Fibroblast of upper back skin (primary cell): ENCODE measurements at places on chromosomes 13 and 19.
A peak's percentile ranks its signal among the peaks of the same experiment; 100 is the strongest.

GRCh38 chr13:80972857-80973478 lies 632.0 kb upstream of the SPRY2 start:
- DNase-seq: no peak

- DNase-seq: no peak
Observed at GRCh38 chr13:66345518-66345810, 884.7 kb downstream of the PCDH9 start.

- no peak for DNase-seq
Observed at GRCh38 chr13:67763384-67763783, 533.2 kb upstream of the PCDH9 start.

DNA sequence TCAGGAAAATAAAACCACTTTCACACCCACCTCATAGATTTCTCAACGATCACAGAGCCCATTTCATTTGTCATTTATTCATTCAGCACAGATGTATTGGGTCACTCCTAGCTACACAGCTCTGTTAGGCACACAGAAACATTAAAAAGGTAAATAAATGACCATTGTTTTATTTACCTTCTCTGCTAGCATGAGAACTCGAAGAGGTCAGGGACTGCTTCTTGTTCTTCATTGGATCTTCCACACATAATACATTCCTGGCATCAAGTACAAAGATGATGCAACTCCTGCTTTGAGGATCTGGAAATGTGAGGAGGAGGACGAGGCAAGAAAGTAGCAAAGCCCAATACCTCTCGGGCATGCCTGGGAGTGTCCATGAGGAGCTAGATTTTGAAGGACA lies 168.1 kb downstream of the RBM26 start:
- no peak for DNase-seq

GRCh38 chr13:29805994-29806979 lies 44.1 kb downstream of the UBL3 start:
- DNase-seq: no peak

GRCh38 chr13:101798437-101798836 lies 346.0 kb downstream of the ITGBL1 start:
- DNase-seq: no peak

DNA sequence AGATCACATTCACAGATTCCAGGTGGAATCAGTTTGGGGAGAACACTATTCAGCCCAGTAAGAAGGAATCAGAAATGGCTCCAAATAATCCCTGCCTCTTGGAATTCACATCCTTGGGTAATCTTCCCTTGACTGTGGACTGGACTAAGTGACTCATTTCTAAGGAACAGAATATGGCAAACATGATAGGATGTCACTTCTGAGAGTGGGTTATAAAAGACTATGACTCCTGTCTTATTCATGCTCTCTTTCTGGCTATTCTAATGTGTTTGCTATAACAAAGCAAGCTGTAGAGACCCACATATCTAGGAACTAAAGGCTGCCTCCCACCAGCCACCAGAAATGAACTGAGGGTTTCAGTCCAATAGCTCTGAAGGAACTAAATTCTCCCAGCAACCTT lies 37.8 kb downstream of the MBD3L2B start:
- DNase-seq: no peak

GRCh38 chr19:16969135-16969534 lies 57.5 kb downstream of the CPAMD8 start:
- no peak for DNase-seq

GRCh38 chr13:112443191-112443994 lies 67.2 kb downstream of the SPACA7 start:
- DNase-seq: no peak

- DNase-seq: no peak
Observed at GRCh38 chr19:29499261-29499920, 26.4 kb upstream of the VSTM2B start.

DNA sequence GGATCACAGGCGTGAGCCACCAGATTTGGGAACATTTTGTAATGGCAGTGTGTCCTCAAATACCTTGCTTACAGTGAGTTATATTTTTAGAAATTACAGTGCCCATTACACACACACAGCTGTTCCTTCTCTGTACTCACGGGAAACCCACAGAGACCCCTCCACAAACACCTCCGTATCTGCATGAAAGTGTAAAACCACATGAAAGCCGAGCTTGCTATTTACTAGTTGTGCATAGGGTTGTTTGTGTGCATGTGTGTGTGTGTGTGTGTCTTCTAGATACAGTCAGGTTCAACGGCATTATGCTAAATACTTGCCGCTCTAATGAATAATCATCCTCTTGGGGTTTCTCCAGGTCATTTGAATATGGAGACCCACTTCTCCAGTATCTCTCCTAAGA lies 22.3 kb upstream of the LILRA2 start:
- DNase-seq: no peak

GRCh38 chr19:17806945-17807344 lies 12.0 kb downstream of the B3GNT3 start:
- DNase-seq: no peak

DNA sequence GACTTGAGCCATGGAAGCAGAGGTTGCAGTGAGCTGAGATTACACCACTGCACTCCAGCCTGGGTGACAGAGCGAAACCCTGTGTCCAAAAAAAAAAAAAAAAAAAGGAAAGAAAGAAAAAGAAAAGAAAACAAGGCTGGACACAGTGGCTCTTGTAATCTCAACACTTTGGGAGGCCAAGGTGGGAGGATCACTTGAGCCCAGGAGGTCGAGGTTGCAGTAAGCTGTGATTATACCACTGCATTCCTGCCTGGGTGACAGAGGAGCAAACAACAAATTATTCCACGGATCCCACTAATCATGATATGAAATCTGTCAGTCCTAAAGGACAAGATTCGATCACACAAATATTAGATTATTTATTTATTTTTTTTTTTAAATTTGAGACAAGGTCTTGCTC lies 3.1 kb upstream of the MYDGF start:
- no peak for DNase-seq

DNA sequence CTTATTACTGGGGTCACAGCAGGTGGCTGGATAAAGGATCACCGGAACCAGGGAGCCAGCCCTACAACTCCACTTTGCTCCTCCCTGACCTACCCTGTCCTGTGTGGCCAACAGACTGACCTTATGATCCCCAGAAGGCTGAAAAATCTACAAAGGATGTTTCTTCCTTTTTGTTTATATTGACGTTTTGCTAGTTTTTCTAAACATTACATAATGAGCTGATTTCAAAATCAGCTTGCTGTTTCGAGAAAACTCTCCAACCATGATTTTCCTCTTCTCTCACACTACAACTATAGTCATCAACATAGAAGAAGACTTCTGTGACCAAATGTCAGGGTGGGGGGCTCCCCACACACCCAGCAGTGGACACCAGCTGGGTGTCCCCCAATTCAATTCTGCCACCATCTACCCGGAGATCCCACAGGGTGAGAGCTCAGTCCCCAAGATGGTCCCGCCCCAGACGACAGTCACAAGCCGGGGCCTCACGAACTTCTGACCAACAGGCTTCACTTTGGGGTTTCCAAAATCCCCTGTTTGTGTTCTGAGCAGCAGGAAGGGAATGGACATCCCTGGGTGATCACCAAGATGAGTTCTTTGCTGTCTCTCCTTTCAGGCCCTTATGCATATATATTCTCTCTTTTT lies 35.0 kb downstream of the ZNF536 start:
- DNase-seq: no peak

DNA sequence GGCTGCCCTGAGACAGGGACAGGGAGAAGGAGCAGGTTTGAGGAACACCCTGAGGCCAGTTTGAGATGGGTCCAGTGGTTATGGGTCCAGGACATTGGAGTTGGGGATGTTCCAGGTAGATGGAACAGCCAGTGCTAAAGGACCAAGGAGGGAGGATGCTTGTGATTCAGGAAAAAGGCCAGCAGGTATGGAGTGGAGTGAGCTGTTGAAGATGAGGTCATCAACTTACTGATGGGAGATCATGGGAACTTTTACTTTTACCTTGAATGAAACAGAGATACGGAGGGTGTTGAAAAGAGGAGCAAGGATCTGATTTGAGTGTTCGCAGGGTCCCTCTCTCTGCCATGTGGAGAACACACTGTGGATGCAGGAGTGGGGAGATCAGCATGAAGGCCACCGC lies 25.5 kb downstream of the SPTBN4 start:
- no peak for DNase-seq

DNA sequence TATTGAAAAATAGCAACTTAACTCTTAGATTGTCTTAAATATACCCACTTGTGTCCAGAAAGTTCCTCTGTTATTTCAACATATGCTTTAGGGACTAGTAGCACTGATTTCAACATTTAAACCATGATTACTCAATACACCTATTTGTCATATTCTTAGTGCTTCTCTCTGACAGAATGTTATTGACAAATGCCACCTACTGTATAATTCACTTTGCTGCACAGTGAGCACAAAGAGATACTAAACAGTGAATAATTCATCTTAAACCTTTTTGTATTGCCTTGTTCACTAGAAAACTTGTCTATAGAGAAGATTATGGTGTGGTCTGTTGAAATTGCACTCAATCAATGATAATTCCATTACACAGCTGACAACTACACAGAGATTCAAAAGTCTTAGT lies 692.6 kb downstream of the PCDH17 start:
- no peak for DNase-seq

DNA sequence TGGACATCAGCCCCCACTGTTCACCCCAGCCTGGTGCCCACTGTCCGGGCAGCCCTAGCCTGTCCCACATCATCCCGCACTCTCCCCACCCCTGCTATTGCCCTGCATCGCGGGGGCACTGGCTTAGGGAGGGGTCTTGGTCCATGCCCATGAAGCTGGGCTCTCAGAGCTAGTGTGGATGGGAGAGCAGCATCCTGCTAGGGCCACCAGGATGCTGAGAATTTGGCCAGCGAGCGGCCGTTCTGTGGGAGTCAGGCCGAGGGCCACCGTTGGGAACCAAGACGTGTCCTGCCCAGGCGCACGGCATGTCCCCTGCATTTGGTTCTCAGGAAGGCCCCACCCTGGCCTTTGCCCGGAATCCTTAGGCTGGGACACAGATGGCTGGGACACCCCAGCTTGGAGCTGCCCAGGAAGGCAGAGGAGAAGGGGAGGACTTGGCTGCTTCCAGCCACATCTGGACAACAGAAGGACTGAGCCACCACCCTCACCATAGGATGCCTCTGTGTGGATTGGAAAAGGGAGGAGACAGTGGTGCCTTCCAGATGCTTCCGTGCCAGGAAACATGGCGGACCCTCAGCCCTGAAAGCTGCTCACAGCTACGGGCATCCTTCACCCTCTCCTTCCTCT lies 14.6 kb downstream of the ADGRE5 start:
- DNase-seq: no peak

- no peak for DNase-seq
Observed at GRCh38 chr13:111657013-111657412, 336.6 kb downstream of the TEX29 start.

- no peak for DNase-seq
Observed at GRCh38 chr19:46060012-46060411, 19.2 kb upstream of the IGFL4 start.

DNA sequence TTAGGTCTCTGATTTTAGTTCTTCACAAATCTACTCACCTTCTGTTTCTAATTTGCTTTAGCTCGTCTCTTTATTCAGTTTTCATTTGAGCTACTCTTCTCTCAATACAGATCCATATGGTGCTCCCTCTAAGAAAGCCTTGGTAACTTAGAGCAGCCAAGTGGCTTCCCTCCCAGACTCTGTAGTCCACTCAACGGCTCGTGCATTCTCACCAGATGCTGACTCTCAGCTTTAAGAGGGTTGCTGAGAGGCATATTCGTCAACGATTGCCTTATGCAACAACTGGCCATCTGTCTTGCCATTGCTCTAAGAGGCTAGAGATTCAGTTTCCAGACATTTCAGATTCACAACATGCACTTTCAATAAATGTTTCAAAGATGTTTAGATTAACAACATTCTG lies 785.8 kb upstream of the SLC10A2 start:
- DNase-seq: peak; percentile 2

- DNase-seq: no peak
Observed at GRCh38 chr19:50850738-50851137, 4.0 kb upstream of the KLK3 start.

DNA sequence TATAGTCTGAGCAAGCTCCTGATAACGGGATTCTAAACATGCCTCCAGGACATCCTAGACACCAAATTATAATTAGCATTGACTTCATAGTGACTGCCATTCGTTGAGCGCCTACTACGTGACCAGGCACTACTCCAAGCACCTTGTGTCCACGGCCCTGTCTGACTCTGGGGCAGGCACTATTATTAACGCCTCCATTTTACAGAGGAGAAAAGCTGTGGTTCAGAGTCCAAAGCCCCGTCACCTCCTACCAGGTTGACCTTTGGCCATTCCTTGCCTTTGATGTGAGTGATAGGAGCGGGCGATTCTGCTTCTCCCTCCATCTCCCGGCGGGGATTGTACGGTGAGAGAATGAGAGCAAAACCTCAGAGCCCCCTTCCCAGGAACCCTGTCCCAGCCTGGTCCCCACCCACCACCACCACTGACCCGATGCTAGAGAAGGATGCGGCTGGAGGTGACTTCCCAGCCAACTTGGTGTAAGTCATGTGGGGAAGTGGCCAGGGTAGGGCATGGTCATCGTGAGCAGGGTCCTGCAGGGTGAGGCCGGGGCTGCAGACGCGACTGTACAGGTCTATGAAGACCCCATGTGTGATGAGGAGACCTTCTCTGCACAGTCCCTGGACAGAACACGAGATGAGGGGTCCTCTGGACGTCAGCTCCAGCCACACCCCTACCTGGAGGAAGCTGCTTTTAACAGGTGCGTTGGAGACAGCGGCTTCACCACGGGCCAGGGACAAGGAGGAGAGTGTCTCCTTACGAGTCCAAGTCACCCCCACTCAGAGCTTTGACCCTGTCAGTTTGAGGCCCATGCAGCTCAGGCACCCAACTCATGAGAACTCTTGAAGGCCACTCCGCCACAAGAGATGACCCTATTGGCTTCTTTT lies at the start of gene IGSF23:
Gene IGSF23, plus strand, starts transcription at position 269 of the 884 bp plus-strand sequence. Its CDS starts 83 bp downstream, at position 352.
- DNase-seq: no peak

DNA sequence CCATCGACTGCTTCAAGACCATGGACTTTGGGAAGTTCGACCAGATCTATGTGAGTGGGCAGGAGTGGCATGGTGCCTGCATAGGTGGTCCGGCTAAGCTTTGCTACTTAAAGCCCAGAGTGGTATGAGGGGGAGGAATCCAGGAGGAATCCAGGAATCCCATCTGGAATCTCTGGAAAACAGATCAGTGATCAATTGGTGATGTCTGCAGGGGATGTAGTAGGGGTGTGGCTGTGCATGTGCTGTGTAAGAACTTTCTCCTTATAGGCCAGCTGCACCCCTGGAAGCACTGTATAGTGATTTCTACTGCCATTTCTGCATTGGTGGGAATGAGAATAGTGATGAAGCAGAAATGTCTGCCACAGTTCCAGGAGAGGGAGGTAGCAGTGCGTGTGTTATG lies 23.6 kb downstream of the PNPLA6 start:
- no peak for DNase-seq

DNA sequence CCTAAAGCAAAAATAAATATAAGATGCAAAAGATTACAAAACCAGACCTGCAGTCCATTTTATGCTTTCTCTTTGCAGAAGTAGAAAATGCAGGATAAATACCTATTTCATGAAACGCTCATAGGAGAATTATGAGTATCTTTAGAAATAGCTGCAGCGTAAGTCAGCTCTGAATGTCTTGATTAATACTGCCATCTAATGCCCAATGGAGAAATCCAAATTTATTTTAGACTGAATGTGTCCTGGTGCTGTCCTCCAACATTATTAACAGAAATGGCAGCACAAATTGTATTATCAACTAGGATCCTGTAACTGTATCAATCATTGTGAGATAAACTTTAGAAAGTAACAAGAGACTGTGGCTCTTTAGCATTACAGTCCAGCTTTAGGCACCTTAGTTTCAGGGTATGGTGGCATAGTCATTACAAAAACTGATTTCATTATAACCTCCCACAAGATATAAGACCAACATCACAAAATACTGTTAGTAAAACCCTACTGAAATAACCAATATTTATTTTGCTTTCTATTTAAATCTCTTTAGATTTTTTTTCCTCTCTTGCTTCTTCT lies 162.1 kb upstream of the MIR17HG start:
- peak; percentile 39 for DNase-seq
